GM23248 (cell line): ENCODE measurements at places on chromosomes 12 and 14. TPM values are rescaled to one million over a fixed set of nuclear protein-coding genes. Genes with fewer than 3 reads are reported as not detected.

- no peaks in the 10 kb centered on the region for H3K27me3 ChIP-seq
- H3K27ac ChIP-seq = no peak overlapping the region
- DNase-seq = no peak
These were observed 238.9 kb downstream of the EMP1 start for GRCh38 chr12:13435235-13435933.

KLRK1 gene
- not detected in 2 replicates for total RNA-seq

GRCh38 chr14:75753696-75754095, 92.7 kb downstream of the TTLL5 start:
- no peak overlapping the region for H3K27ac ChIP-seq
- H3K36me3 ChIP-seq = 0 out of 2 replicates have a peak, but pooled peaks cover 5% of the 10 kb centered on the region
- H3K27me3 ChIP-seq = no peaks in the 10 kb centered on the region
- DNase-seq = no peak

DNA sequence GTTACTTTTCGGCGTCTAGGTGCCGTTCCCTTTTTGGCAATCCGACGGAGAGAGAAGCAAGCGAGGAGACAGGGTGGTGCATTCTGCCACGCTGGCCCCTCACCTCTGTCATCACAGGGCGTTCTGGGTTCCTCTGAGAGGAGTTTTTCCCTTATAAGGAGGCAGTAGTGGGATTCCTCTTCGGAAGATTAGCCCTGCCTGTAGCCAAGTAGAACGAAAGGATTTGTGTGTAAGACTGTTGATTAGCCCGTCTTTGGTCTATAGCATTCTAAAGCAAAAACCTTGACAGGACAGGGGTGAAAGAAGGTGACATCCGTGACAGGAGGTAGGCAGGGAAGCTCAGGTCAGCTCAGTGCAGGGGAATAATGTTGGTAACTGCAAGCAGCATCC, 9.1 kb upstream of the NEMF start:
- H3K4me3 ChIP-seq = peak overlapping the region; percentile 98
- no peaks in the 10 kb centered on the region for H3K36me3 ChIP-seq
- H3K4me1 ChIP-seq = peaks cover 20% of the 10 kb centered on the region
- H3K27me3 ChIP-seq = no peaks in the 10 kb centered on the region
- peak; percentile 86 for DNase-seq
- peak overlapping the region; percentile 100 for H3K27ac ChIP-seq

DNA sequence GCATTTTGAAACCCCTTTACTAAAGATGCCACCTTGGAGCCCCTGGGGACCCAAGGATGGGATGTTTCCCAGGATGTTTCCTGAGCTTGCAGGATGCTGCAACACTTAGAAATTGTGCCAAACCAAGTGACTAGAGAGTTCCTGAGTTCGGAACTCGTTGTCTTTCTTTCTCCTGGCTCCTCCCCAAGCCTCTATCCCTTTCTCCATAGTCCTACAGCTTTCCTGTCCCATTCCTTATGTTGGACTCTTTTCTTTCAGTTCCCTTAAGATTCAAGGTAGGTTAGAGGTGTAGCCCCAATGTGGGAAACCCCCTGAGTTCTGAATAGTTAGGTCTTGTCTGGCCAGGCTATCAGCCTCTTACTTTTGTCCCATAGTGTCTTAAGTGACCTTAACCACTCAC, 1.4 kb upstream of the KIF5A start:
- no peak overlapping the region for H3K4me3 ChIP-seq
- no peaks in the 10 kb centered on the region for H3K36me3 ChIP-seq
- no peak overlapping the region for H3K27ac ChIP-seq
- DNase-seq = peak; percentile 16

ABCD2 gene
- 0.11 TPM in 1 of 2 replicates, not detected in the other for total RNA-seq

- no peaks in the 10 kb centered on the region for H3K36me3 ChIP-seq
- H3K4me1 ChIP-seq = no peaks in the 10 kb centered on the region
- no peak overlapping the region for H3K27ac ChIP-seq
- peak; percentile 34 for DNase-seq
- H3K4me3 ChIP-seq = no peak overlapping the region
- H3K27me3 ChIP-seq = peaks cover 17% of the 10 kb centered on the region; the same call in 1 of the 2 replicates
These were observed 467 bp upstream of the JAG2 start for GRCh38 chr14:105168979-105169507.

- H3K27me3 ChIP-seq = peaks cover 18% of the 10 kb centered on the region
- H3K36me3 ChIP-seq = no peaks in the 10 kb centered on the region
- peak; percentile 84 for DNase-seq
- H3K27ac ChIP-seq = no peak overlapping the region
- peaks cover 15% of the 10 kb centered on the region; the same call in 1 of the 2 replicates for H3K4me1 ChIP-seq
- H3K4me3 ChIP-seq = no peak overlapping the region
These were observed 47.2 kb downstream of the ARMH4 start for GRCh38 chr14:58104808-58105207.

DNA sequence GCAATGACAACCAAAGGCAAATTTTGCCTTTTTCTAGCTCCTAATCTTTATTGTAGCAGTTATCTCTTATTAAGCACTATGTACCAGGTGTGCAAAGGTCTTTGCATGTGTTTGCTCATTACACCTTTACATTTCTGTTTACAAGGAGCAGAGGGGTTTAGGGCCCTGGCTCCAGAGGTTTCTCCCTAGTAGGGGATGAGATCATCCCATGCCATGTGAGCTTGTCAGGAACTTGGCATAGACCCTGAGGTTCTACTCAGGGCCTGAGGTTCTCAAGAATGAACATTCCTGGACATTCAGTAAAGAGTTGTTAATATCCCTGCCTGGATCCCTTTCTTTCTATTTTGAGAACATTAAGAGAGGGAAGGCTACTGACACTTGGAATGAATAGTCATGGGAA, 292.0 kb downstream of the RPAP3 start:
- H3K36me3 ChIP-seq = no peaks in the 10 kb centered on the region
- DNase-seq = peak; percentile 76
- H3K27ac ChIP-seq = no peak overlapping the region
- H3K4me3 ChIP-seq = no peak overlapping the region

- DNase-seq = no peak
- no peaks in the 10 kb centered on the region for H3K36me3 ChIP-seq
- 0 out of 2 replicates have a peak, but pooled peaks cover 5% of the 10 kb centered on the region for H3K27me3 ChIP-seq
These were observed 73.2 kb upstream of the ANO2 start for GRCh38 chr12:6018265-6018664.

- no peaks in the 10 kb centered on the region for H3K36me3 ChIP-seq
- H3K4me3 ChIP-seq = no peak overlapping the region
- peaks cover 7% of the 10 kb centered on the region; the same call in 1 of the 2 replicates for H3K4me1 ChIP-seq
- DNase-seq = no peak
- no peak overlapping the region for H3K27ac ChIP-seq
These were observed 224.2 kb downstream of the RAD51B start for GRCh38 chr14:68043752-68044151.

GRCh38 chr14:75497191-75497590, 25.1 kb upstream of the BATF start:
- no peaks in the 10 kb centered on the region for H3K27me3 ChIP-seq
- no peak overlapping the region for H3K27ac ChIP-seq
- no peak overlapping the region for H3K4me3 ChIP-seq
- no peak for DNase-seq
- H3K4me1 ChIP-seq = no peaks in the 10 kb centered on the region

IL26 gene
- not detected in 2 replicates for total RNA-seq

DNA sequence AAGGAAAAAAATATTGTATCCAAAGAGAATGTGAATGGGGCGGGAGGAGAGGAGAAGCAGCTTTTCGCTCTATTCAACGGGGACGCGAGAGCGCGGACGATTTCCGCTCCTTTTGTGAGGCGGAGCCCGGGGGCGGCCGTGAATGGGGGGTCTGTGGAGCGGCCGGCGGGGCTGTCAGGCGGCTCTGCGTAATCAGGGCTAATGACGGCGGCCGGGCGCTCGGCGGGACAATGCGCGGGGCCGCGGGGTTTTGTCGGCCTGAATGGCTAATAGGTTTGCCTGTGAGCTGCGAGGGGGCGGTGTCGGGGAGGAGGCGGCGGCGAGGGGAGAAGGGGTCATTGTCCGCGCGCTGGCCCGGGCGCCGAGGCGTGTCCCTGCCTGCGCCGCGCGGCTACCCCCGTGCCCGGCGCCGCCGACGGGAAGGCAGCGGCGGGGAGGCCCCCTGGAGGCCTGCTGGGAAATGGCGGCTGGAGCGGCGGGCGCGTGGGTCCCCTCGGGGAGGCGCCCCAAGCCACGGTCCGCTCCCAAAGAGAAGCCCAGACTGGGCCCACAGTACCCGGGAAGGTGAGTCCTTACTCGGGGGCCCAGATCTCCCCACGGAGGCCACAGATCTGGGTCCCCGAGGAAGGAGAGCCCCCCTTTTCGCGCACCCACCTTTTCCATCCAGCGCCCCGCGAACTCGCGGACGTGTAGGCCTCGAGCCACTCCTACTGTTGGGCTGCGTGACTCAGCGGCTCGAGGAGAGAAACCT, 6.0 kb downstream of the SIX6 start:
- H3K27me3 ChIP-seq = peaks cover 97% of the 10 kb centered on the region
- H3K4me1 ChIP-seq = no peaks in the 10 kb centered on the region
- H3K4me3 ChIP-seq = peak overlapping the region; percentile 44
- H3K27ac ChIP-seq = no peak overlapping the region
- no peaks in the 10 kb centered on the region for H3K36me3 ChIP-seq
- peak; percentile 32 for DNase-seq

DNA sequence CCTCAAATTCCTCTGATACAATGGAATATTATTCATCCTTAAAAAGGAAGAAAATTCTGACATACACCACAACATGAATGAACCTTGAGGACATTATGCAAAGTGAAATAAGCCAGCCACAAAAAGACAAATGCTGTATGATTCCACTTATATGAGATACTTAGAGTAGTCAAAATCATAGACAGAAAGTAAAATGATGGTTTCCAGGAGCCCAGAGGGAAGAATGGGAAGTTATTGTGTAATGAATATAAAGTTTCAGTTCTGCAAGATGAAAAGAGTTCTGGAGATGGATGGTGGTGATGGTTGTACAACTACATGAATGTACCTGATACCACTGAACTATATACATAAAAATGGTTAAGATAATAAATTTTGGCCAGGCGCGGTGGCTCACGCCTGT, 18.3 kb downstream of the VWF start:
- DNase-seq = no peak
- H3K27me3 ChIP-seq = no peaks in the 10 kb centered on the region
- no peaks in the 10 kb centered on the region for H3K4me1 ChIP-seq
- no peaks in the 10 kb centered on the region for H3K36me3 ChIP-seq
- no peak overlapping the region for H3K27ac ChIP-seq
- H3K4me3 ChIP-seq = no peak overlapping the region

SMCO2 gene
- not detected in 2 replicates for total RNA-seq

DNA sequence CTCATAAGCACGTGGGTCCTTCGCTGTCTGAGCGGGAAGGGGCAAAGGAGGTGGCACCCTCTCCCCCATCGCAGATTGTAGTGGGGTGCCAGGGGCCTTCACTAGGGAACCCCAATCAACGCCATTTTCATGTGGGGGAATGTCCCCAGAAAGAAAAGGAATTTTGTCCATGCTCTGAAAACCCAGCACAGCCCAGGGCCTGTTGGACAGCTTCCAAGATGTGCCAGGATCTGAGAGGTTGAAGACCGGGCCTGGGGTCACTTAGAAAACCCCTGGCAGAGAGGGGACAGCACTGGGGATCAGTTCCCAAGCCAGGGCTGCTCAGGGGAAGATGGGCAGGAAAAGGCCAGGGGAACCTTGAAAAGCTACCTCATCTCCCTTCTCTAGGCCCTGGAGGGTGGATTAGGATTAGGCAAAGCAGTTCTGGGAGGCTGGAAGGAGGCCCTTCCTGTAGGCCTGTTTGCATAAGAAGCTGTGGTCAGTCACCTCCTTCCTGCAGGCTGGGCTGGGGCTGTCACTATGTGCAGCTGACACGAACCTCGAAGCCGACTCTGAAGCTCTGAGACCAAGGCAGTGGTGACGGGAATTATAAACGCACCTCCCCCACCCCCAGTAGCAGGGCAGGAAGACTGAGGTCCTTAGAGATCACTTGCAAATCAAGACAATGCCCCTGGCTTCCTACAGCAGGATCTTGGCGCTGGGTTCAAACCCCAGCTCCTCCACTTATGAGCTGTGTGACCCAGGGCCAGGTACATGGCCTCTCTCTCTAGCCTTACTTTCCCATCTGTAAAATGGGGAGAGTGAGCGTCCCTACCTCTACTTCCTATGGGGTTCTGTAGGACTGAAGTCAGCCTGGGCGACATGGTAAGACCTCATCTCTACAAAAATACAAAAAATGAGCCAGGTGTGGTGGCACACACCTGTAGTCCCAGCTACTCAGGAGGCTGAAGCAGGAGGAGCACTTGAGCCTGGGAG, 29.0 kb downstream of the TESC start:
- peaks cover 34% of the 10 kb centered on the region for H3K27me3 ChIP-seq
- H3K36me3 ChIP-seq = no peaks in the 10 kb centered on the region
- no peaks in the 10 kb centered on the region for H3K4me1 ChIP-seq
- no peak overlapping the region for H3K4me3 ChIP-seq

DNA sequence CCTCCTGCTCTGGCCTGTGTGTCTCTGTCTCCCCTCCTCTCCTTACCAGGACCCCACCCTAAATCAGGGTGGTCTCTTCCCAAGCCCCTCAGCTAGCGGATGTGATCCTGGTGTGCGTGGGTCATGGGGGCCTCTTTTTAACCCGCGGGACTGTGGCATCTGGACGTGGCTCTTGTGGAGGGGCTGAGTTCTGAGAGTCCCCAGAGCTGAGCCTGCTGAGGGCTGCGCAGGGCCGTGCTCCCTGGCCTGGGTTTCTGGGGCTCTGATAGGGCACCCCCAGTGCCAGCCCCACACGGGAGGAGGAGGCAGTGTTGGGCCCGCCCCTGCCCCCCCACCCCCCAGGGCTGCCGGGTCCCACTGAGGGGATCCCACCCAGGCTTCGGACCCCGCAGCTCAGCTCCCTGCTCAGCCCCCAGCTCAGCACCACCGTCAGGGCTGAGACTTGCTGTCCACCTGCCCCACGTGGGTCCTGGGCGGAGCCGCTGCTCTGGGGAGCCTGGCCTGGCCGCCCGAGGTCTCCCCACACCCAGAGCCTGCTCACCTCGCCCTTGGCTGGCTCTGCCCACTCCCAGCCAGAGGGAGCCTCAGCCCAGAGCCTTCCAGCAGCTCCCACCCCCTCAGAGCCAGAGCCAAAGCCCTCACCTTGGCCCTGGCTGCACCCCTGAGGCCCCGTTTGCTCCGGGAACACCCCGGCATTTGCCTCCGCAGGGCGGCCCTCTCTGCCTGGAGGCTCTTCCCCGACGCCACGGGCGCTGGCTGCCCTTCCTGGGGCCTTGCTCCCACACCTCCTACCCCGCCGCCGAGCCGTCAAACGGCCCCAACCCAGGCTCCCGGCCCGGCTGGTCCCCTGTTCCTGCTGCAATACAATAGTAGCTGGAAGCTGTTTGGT, 31.5 kb downstream of the NOC4L start:
- no peak overlapping the region for H3K4me3 ChIP-seq
- H3K27ac ChIP-seq = no peak overlapping the region
- H3K4me1 ChIP-seq = no peaks in the 10 kb centered on the region; the same call in 1 of the 2 replicates
- peaks cover 23% of the 10 kb centered on the region for H3K27me3 ChIP-seq
- H3K36me3 ChIP-seq = no peaks in the 10 kb centered on the region
- no peak for DNase-seq

- peaks cover 24% of the 10 kb centered on the region for H3K4me1 ChIP-seq
- H3K27ac ChIP-seq = peak overlapping the region; percentile 73
- peaks cover 37% of the 10 kb centered on the region for H3K36me3 ChIP-seq
- no peak overlapping the region for H3K4me3 ChIP-seq
- no peaks in the 10 kb centered on the region for H3K27me3 ChIP-seq
These were observed 28.6 kb upstream of the CACNA2D4 start for GRCh38 chr12:1947081-1947480.

NTS gene
- not detected in 2 replicates for total RNA-seq
